T-helper 17 cell (primary cell): ENCODE measurements at places on chromosomes 7 and 10. TPM values are rescaled to one million over a fixed set of nuclear protein-coding genes. Genes with fewer than 3 reads are reported as not detected.

GRCh38 chr7:69857014-69857413 is 258.7 kb downstream of the AUTS2 start:
- no peak for DNase-seq

The ZNF239 gene
- total RNA-seq, result 1.1 TPM

DNA sequence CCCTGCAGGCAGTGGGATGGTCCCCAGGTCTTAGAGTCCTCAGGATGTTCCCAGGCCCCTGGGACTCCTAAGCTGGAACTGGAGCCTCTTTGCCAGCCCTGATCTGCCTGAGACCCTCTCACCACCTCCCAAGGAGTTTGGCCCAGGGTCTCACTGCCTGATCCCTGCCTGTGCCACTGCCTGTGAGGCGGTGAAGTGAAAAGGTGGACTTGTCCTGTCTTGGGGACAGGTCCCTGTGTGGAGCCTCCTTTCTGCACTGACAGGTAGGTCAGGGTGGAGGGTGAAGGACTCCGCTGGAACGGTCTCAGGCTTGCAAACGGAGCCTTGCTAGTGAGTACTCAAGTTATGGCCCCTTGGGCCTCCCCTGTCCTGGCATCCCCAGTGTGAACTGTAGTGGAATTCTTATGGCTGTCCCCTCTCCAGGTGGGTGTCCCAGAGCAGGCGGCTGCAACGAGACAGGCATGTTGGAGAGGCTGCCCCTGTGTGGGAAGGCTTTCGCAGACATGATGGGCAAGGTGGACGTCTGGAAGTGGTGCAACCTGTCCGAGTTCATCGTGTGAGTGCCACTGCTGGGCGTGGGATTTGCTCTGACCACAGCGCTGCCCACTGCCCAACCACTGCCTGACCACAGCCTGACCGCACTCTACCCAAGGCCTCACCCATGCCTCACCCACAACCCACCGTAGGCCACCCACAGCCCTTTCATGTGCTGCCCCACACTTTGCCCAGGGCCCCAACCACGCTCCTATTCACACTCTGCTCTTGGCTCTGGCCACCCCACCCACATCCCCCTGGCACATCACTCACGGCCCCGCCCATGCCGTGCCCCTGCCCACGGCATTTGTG is 19.5 kb downstream of the RAMP3 start:
- no peak for DNase-seq

The SLC25A40 gene
- total RNA-seq, result 20.2 TPM

- no peak for DNase-seq
These were observed 44.9 kb downstream of the ANXA8 start for GRCh38 chr10:47438857-47439474.

- no peak for DNase-seq
These were observed 269.2 kb downstream of the RNLS start for GRCh38 chr10:88313878-88314277.
